ENCODE measurements at places on chromosomes 11 and 22.

DNA sequence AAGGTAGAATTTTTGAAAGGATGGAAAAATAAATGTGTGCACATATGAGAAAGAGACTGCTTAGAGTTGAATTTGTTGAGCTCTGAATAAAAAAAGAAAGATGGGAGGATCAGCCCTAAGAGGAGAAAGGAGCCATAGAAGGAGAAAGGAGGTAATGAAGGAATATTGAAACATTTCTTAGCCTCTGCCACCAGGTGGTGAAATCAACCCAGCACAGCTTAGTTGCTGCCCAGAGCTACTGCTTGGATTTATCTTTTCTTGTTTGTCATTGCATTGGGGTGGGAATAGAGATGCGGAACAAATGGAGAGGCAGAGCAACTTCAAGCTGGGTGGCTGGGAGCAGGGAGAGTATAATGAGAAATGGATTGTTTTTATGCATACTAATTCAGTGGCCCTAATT lies 80.4 kb downstream of the SERGEF start:
- DNase-seq, result no peak

GRCh38 chr22:40404251-40405177 lies 34.1 kb downstream of the SGSM3 start:
- DNase-seq, result no peak

DNA sequence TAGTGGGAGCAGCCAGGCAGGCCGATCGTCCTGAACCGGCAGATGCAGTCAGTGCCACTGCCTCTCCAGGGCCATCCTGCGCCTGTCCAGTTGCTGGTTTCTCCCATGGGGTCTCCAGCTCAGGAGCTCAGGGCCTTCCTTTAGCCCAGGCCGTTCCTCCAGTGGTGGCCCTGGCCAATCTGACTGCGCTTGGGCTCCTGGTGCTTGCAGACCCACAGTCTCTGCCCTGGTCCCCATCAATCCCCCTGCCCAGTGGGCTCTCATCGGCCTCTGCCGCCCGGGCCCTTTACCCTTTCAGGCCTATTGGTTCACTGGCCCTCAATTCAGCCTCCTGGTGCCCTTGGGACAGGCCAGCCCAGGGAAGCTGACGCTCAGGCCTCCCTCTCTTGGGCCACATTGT lies 29.2 kb upstream of the TSKU start:
- no peak for DNase-seq

DNA sequence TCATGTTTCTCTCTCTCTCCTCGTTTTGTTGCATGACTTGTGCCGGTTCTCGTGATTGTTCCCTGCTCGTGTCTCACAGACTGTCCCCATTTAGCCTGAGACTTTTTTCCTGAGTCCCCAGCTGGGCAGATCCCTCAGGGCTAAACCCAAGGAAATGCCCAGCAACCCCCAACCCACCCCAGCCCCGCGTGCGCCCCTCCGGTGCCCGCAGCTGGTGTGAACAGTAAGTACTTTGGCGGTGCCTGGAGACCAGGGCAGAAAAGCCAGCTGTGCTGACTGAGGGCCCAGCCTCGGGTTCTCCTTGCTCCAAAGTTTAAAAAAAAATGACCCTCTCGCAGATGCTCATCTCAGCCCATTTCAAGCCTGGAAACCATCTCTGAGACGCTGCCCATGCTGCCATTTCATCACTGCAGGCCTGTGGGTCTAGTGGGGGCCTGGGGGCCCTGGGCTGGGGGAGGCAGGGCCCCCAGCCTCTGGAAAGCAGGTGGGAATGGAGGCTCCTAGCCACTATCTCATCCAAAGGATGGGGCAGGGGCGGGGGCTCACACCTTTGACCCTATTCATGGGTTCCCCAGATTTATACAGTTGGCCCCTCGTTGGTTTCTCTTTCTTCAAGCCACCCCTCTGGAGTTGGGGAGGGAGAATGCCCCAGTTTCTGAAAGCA lies 41.8 kb downstream of the KCNC1 start:
- DNase-seq, result no peak

DNA sequence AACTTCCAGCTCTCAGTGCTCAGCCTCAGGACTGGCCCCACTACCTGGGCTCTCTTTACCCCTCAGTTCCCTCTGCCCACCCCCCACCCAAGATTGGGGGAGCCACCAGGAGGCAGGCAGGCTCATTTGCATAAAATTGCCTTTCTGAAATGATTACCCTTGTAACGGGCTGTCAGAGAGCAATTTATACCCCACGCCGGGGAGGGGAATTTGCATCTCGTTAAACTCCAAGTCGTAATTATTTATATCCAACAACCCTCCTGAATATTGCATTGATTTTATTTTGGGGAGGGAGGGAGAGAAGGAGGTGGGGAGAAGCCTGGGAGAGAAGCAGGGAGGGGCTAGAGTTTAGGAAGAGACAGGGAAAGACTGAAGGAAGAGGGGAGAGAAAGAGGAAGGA lies 8.3 kb downstream of the NRXN2 start:
- DNase-seq, result no peak

DNA sequence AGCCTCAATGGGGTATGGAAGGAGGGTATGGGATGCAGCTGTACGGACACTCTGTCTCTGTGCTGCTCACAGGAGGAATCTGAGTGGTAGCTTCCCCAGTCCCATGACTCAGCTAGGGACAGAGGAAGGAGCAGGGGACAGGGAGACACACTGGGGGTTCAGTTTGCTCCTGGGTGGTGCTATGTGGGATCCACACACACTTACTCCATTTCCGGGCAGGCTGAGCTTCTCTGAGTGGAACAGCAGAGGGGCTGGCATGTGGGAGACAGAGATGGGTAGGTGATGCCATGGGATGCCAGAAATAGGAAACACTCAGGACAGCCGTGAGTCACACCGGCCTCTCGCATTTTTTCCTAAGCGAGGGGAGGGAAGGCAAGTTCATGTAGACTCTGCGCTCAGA lies 59.2 kb upstream of the KIRREL3 start:
- DNase-seq, result no peak

DNA sequence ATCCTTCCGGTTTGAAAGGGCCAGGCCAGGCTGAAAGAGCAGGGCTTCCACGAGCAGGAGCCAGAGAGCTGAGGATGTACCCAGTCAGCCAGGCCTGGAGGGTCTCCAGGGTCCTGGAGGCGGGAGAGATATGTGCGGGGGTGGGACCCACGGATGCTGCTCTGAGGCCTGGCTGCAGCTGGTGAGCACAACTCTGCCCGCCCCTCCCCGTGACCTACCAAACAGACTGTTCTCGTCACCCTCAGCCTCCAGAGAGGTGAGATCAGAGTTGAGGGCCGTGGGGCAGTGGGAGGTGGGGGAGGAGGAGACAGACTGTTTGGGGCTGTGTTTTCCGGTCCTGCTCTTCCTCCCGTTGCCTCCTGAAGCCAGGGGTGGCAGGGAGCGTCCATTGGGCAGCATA lies 42.2 kb downstream of the TRIOBP start:
- DNase-seq, result no peak

GRCh38 chr11:119745776-119746535 lies 17.0 kb upstream of the NECTIN1 start:
- no peak for DNase-seq

DNA sequence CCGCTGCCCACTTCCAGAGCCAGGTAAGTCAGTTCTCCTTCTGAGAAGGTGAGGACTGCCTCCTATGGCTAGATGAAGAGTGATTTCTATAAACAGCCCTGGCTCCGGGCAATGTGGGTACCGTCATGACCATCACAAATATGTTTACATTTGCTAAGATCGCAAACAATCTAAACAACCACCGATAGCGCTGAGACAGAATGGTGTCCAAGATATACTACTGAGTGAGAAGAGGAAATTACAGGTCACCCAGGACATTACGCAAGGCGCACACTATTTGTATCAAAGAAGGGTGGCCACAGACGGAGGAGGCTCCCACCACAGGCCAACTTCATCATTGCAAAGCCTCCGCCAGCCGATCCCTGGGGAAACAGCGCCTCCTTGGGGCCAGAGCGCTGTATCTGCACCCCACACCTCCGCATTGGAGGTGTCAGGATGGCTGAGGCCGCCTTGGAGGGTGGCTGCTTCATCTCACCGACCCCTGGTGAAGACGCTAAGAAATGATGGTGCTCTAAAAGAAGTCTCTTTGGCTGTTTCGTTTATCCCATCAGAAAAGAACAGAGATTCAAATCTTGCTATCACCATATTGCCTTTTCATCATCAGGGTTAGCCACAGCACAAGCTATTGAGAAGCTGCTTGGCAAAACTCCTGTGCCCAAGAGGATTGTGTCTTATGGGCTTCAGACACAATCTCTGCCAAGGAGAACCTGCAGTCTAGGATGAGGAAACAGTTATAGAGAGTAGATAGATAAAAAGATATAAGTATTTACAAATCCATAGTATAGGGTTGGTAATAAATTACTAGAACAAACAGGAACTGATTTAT lies 12.3 kb upstream of the ASRGL1 start:
- DNase-seq, result peak; percentile 67

- no peak for DNase-seq
Measured at GRCh38 chr11:121330614-121331435, 38.3 kb downstream of the SC5D start.

- DNase-seq, result no peak
Measured at GRCh38 chr11:34874202-34874601, 42.0 kb downstream of the APIP start.

DNA sequence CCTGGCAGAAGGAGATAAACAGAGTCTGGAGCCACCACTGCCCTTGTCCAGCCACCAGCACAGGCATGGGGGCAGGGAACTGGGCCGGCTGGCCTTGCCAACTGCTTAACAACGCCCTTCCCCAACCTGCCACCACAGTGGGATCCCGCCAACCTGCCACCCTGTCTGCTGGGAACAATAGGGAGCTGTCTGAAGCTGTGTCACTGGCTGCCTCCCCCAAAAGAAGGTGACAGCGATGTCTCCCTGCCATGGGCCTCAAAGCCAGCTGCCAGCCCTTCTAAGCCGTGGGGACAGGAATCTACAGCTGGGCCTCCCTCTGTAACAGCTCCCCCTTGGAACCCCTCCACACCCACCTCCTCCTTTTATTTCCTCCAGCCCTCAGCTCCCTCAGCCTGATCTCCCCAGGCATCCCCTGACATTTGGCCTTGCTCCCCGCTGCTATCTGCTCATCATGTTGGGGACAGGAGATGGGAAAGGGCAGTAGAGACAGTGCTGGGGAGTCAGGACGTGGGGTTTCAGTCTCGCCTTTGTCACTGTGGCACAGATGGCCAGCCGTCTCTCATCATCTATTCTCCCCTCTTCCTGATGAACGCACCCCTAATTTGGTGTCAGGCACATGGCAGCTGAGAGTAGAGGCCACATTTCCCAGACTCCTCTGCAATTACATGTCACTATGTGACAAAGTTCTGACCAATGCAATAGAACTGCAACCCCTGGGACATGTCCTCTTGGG lies 51.3 kb upstream of the PRDM11 start:
- DNase-seq, result no peak

DNA sequence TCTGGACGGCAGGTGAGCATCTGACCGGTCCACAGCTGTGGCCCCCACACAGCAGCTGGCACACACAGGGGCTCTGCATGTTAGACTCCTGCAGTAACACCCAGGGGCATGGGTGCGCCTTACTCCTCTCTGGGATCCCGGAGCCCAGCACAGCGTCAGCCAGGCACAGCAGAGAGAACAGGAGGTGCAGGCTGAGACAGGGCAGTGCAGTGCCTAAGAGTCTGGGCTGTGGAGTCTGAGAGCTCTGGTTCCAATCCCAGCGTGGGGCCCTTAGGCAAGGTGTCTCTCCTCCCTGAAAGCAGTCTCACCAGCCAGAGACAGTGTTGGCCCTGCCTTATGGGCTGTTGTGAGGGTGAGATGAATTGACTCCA lies 2.3 kb downstream of the NUDT8 start:
- no peak for DNase-seq

DNA sequence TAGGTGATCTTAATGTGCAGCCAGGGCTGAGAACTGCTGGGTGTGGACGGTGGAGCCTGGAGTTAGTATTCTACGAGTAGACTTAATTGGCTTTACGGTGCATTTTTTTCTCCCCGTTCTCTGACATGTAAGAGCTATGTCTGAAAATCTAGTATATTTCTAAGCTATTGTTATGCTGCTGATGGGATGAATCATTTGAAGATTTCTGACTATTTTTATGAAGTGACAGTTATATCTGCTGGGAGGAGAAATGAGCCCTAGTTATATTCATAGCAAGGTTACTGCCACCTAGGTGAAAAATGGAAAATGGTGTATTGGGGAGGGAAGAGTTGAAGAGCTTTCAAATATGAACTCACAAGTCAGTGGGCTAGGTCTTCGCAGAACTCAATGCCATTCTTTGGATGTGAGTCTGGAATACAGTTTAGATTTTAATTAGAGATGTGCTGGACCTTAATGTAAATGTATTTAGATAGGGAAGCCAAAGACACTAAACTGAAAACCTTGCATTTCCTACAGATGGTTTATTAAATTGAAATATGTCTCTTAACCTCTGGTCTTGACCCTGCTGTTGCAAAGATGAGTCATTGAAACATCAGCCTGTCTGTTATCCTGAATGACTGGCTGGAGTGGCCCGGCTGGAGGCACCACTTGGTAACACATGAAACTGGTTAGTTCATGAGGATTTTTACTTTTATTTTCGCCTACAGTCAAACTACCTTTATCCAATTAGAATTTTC lies 293.7 kb downstream of the DDX10 start:
- DNase-seq, result peak; percentile 53

- peak; percentile 84 for DNase-seq
Measured at GRCh38 chr11:107041088-107041444, 22.8 kb upstream of the GUCY1A2 start.

DNA sequence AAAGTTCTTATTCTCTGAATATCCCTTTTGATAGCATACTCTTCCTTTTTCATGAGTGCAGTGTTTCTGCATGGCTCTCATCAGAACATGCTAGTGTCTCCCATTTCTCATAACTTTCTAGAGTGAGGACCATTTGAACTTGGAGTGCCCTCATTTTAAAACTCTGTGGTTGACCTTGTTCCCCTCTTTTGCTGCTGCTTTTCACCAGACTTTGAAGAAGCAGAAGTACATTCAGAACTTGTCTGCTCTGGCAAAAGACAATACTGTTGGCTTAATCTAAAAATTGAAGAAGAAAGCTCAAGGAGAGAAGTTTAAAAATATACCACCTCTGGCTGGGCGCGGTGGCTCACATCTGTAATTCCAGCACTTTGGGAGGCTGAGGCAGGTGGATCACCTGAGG lies 35.0 kb downstream of the PPARA start:
- no peak for DNase-seq

DNA sequence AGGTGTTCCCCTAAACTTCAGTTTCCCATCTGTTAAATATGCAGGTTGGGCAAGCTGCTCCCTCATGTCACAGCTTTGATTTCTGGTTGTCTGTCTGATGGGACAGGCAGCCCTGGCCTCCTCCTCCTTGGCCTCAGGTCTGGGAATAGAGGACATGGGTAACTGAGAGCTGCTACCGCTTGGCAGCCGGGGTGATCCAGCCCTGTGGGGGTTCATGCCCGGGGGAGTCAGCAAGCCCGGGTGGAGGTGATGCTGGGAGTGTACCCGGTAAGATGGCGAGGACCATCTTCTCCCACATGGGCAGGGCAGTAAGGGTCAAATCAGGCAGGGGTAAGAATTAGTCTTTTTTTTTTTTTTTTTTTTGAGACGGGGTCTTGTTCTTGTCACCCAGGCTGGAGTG lies 845.0 kb downstream of the TBC1D22A start:
- no peak for DNase-seq

GRCh38 chr11:129930743-129931142 lies 35.4 kb upstream of the NFRKB start:
- DNase-seq, result no peak

- no peak for DNase-seq
Measured at GRCh38 chr22:20857247-20857643, 1.4 kb downstream of the PI4KA start.

- peak; percentile 44 for DNase-seq
Measured at GRCh38 chr11:60914633-60915247, 782 bp downstream of the TMEM109 start.
